ENCODE measurements at places on chromosomes 3 and 15.

DNA sequence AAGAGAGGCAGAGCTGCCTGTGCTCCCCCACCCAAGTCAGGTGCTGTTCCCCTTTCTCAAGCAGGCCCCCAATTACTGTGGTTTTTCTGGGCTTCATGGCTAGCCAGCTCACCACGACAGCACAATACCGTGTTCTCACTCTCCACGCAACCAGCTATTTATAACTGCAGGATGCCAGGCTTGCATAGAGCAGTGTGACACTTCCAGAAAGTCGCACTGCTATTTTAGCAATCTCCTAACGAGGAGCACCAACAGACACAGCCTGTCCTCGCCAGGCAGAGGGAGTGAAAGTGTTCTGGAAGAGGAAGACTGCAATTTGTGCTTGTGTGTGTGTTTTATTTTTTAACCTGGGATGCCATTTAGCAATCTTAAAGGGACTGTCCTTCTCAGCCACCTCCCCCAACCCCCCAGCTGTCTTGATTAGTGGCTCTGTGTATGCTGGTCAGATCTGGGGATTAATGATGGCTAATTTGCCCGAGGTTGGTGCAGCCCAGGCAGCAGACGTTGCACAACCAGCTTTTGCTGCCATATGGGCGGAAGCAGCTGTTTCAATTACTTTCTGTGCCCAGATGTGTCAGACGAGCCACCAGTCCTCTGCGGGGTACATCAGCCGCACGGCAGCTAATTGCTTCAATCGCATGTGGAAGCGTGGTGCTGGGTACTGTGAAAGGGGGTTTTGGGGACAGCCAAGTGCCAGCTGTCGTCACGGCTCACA, 268.0 kb upstream of the ARRDC4 start:
- no peak for DNase-seq

DNA sequence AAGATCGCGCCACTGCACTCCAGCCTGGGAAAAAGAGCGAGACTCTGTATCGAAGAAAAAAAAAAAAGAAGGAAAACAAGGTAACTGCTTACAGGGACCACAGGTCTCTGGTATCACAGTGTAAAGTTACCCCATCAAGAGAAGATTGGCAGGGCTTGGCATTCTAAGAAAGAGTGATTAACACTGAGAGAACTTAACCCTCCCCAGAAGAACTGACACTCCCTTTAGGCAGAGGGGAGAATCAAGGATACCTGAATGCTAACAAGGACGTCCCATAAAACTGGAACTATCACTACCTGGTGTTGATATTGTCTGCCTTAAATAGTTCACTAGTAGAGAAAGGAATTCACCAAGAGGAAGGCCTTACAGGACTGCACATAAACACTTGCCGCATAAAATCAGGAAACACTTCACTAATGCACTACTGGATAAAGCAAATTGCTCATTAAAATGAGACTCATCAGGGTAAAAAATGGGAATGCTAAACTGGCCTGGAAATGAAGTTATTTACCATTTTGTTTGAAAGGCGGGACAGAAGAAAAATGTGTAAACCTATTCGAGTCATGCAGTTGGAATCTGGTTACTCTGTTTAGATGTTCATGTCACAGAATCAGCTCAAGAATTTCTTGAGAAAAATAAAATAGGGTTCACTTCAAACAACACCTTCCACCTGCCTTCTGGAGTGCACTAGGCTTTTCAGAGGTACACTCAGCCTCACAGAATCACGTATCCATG, 121.6 kb downstream of the FOXP1 start:
- no peak for DNase-seq

- DNase-seq: no peak
These were observed 20.5 kb downstream of the TM4SF4 start for GRCh38 chr3:149494759-149495580.

DNA sequence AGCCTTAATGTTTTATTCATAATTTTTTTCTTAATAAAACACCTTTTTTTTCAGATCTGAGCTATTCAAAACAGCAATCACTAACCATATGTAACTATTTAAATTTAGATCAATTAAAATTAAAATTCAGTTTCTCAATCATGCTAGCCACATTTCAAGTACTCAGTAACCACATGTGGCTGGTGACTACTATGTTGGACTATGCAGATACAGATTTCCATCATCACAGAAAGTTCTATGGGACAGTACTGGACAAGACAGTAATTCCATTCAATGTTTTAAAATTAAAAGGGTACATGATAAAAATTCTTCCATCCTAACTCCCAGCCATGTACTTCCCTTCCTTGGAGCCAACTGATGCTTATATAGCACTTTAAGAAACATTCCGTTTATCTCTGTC, 119.3 kb downstream of the GLDN start:
- no peak for DNase-seq

DNA sequence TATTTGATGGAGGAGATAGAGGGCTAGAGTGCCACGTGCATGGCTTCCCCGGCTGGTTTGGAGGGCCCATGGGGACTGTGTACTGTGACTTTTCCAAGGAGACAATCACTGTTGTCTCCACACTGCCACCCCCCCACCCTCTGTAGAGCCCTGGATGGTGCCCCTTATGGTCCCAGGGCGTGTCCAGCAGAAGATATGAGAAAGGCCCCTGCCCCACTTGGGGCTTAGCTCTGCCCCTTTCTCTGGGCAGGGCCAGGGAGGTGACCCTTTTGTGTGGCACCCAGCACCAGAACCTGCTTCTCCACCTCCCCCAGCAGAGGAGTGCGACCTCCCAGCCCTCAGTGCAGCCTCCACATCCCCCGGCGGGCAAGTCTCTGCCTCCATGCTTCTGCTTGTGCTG, 32.1 kb downstream of the SPSB4 start:
- no peak for DNase-seq

GRCh38 chr15:48596415-48596814, 49.1 kb downstream of the FBN1 start:
- no peak for DNase-seq

GRCh38 chr3:84904816-84905555, 53.8 kb upstream of the CADM2 start:
- DNase-seq: no peak

DNA sequence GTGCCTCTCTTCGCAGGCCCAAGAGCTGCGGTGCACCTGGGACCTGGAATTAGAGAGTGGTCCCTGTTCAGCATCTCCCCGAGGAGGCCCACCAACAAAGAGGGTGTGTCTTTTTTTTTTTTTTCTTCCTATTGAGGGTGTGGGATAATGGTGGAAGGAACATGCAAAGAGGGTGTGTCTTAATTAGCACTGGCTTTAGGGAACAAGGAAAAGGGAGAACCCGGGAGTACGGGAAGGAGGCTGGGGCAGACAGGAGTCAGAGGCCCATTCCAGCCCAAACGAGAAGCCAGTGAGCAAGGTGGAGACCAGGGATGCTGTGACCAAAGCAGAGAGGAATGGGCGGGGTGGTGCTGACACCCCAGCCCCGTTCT, 429 bp upstream of the LOXL1 start:
- no peak for DNase-seq

DNA sequence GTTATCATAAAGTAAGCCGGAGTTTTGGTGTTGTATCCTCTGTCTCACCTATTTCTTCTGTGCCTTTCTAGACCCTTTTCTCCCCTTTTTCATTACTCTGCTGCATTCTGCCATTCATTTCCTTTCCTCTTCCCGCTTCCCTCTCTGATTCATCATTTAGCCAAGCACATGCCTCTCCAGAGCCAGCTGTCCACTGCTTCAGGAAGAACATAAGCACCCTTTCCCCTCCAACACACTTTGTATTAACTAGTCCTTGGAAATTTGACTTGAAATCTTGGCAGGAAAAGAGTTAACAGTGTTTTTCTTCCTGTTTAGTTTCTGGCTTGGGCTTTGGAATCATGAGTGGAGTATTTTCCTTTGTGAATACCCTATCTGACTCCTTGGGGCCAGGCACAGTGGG, 9.7 kb downstream of the APH1B start:
- DNase-seq: no peak

DNA sequence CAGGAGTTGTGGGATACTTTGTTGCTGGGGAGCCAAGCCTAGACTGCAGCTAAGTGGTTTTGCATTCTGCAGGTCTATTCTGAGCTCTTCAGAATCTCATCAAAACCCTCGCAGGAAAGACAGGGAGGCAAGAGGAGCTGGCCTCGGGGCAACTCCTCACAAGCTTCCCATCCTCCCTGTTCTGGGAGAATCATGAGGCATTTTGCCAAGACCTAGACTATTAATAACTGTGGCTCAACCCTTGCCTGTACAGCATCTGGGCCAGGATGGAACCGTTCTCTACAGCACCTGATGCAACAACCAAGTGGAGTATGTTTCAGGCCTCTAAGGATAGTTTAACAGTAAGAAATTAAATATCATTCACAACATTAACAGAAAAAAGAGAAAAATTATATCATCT, 20.2 kb upstream of the SLC6A20 start:
- DNase-seq: no peak

GRCh38 chr3:107881509-107881908, 209.3 kb downstream of the CD47 start:
- no peak for DNase-seq

GRCh38 chr3:137202941-137203340, 245.2 kb downstream of the IL20RB start:
- no peak for DNase-seq

GRCh38 chr3:189685860-189686259, 54.7 kb downstream of the TP63 start:
- no peak for DNase-seq

DNA sequence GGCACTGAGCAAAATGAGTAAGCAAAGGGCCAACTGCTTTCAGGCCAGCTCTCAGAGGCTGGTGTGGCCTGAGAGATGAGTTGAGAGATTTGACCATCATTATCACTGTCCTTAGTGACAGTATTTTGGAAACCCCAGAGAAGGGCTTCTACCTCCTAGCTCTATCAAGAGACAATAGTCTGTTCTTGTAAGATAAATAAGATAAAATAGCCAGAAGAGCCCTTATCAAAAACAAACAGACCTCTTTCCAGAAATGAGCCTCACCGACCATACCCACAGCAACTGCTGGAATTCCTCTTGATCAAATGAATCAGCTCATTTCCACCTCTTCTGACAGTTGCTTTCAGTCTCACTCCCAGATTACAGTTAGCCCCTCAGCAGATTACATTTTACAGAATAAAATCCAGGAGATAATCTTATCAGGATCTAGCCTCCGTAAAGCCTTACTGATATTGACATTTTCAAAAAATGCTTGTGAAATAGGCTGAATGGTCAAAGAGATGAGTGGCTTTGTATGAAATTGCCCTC, 4.5 kb downstream of the HDC start:
- DNase-seq: no peak

GRCh38 chr3:24520976-24521419, 26.3 kb upstream of the THRB start:
- DNase-seq: peak; percentile 32

DNA sequence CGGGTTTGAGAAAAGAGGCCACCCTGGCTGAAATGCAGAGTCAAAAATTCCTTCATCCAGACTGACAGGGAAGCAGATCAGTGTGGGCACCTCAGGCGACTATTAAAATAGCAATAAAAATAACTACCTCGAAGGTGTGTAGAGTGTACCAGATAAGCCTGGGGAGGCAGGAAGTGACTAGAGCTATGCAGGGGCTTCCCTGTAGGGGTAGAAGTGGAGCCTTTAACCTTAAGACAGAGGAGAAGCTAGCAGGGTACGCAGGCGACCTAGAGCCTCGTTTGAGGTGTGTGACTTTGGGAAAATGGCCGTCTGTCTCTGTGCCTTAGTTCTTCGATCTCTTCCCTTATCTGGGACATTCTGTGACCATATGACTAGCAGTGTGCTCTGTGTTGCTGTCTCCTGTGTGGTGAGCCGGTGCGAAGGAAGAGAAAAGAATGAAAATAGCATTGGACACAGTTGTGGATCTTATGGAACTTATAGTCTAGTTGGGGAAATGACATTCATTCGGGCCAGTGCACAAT, 17.6 kb downstream of the BHLHE40 start:
- no peak for DNase-seq

- peak; percentile 30 for DNase-seq
These were observed 114.3 kb upstream of the ARHGEF3 start for GRCh38 chr3:56915966-56916586.

DNA sequence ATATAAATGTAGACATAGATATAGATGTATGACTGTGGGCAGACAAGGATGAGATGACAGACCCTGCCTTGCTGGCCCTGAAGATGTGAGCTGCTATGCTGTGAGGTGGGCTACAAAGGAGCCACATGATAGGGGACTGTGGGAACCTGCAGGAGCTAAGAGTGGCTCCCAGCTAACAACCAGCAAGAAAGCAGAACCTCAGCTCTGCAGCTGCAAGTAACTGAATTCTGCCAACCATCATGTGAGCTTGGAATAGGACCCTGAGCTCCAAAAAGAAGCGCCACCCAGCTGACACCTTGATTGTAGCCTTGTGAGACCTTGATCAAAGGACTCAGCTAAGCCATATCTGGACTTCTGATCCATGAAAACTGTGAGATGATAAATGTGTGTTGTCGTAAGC, 123.3 kb upstream of the GRM7 start:
- no peak for DNase-seq

GRCh38 chr15:55819397-55820034, 76.6 kb upstream of the PRTG start:
- DNase-seq: no peak

GRCh38 chr3:48285132-48285531, 44.2 kb downstream of the ZNF589 start:
- DNase-seq: no peak

GRCh38 chr3:171516765-171517164, 56.6 kb upstream of the TNIK start:
- no peak for DNase-seq

GRCh38 chr3:158731486-158731885, 771 bp downstream of the RARRES1 start:
- DNase-seq: no peak

- DNase-seq: no peak
These were observed 48.0 kb downstream of the CACNA2D2 start for GRCh38 chr3:50455161-50456018.

DNA sequence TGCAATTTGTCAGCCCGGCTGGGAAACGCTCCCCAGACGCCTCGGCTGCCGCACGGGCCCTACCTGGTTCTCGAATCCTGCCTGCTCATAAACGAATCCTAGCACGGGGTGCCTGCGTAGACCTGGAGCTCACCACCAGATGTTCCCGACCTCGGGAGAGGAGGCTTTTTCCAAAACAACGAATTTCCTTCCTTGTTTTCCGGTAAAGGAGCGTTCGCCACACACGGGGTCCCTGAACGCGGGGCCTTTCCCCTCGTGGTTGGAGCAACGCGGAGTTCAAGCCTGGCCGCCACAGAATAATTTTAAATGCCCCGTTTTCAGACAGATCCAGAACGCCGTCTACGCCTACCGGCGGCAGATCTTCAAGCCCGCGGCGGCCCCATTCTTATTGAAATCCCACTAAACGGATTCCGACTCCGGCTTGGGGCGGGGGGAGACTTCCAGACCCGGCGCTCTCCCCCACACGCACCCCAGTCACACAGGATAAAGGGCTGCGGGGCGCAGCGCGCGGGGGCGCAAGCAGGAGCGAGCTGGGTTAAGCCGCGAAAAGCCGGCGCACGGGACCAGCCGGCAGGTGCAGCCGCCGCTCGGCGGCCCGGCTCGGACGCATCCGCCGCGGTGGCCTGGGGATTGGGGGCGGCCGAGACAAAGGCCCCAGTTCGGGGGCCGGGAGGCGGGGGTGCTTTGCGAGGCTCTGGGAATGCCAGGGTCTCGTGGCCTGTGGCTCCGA, 895 bp downstream of the GATA2 start:
- DNase-seq: no peak

- DNase-seq: no peak
These were observed 21.2 kb downstream of the CRTC3 start for GRCh38 chr15:90550919-90551318.

Measured in kidney (tissue), 22 donors.